ENCODE measurements at places on chromosomes 7 and 10.

- DNase-seq, result no peak
Observed at GRCh38 chr10:58063861-58064480, 203.7 kb downstream of the IPMK start.

DNA sequence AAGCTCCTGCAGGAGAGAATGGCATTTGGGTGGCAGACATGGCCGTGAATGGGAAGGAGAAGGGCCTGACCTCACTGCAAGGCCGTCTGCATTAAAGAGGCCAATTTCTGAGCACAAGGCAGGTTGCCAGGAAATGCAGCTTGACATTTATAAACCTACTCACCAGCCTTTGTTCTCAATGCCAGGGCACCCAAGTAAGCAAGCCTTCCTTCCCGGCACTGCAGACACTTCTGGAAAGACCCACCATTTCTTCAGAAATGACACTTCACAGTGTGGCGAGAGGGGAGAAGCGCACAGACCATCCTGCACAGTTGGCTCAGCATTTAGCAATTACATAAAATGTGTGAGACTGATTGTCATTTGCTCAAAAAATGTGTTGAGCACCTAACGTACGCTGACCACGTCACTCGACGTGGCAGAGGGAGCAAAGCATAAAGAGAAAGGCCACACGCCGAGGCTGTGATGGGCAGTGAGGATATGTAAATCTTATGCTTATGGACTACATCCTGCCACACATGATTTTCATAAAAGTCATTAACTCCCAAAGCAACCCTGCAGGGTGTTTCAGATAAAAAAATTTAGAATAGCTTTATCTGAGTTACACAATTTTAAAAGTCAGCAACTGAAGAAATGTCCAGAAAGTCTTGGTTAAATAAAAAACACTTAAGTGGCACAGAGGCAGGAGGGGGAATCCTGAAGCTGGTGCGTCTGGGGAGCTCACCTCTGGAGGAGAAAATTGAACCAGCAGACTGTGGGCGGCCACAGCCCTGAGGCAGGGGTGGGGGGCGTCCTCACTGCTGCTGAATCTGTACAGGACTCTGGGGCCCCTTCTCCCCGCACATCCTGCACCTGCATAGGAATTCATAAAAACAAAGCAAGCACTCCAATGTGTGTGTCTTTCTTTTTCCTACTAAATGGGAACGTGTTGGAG, 543.8 kb downstream of the PTPRN2 start:
- no peak for DNase-seq

GRCh38 chr10:121579656-121580055, 18.6 kb downstream of the FGFR2 start:
- peak; percentile 40 for DNase-seq

- no peak for DNase-seq
Observed at GRCh38 chr10:99708428-99709012, 23.4 kb downstream of the COX15 start.

DNA sequence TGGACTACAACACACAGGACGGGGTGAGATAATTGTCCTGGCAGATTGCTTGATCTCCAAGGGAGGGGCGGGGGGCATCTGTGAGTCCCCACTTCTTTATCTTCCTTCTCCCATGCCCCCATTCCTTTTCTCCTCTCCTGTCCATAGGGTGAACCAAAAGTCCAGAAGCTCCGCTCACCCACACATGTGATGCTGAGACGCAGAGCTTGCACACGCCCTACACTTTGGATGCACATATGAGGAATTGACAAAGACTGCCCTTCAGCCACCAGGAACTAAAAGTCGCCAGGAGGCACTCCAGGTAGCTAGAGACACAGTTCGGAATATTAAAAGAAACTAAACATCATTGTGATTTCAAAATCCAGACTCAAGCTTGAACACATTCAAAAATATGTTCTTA, 112.7 kb upstream of the FGFR2 start:
- no peak for DNase-seq

GRCh38 chr10:109588259-109588658, 335.1 kb downstream of the XPNPEP1 start:
- DNase-seq, result no peak

- DNase-seq, result no peak
Observed at GRCh38 chr7:34060196-34060947, 155.0 kb downstream of the BMPER start.

- no peak for DNase-seq
Observed at GRCh38 chr7:114842551-114843065, 79.3 kb upstream of the MDFIC start.

DNA sequence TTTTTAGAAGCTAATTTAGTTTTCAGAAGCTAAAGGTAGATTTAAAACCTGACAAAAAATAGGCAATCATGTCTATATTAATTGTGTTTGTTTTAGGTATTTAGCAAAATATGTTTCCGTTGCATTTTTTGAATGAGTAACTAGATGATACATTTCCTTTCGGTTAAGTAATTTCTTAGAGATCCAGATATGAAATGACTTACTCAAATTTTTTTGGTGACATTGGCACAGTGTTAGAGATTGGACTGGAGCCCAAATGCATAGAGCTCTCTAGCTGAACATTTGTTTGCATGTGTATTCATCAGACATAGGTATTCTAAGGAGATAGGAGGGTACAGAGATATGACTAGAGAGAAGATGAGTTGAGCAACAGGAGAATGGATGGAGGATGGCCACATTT, 1.9 kb downstream of the BUB3 start:
- DNase-seq, result no peak
